ENCODE measurements at places on chromosomes 7 and 10. TPM values are rescaled to one million over a fixed set of nuclear protein-coding genes. Genes with fewer than 3 reads are reported as not detected.

Gene UCN3
- total RNA-seq = not detected

Gene ENTPD7
- 28.0 TPM for total RNA-seq

Gene ATAD1
- total RNA-seq = 16.8 TPM

Gene PRKAR2B
- 3.4 TPM for total RNA-seq

Gene HOXA4
- total RNA-seq = 6.7 TPM

Measured in mesangial cell (primary cell).